ENCODE measurements at places on chromosomes 7 and 10.

GRCh38 chr7:108331971-108332370, 124.3 kb downstream of the NRCAM start:
- no peak for DNase-seq

DNA sequence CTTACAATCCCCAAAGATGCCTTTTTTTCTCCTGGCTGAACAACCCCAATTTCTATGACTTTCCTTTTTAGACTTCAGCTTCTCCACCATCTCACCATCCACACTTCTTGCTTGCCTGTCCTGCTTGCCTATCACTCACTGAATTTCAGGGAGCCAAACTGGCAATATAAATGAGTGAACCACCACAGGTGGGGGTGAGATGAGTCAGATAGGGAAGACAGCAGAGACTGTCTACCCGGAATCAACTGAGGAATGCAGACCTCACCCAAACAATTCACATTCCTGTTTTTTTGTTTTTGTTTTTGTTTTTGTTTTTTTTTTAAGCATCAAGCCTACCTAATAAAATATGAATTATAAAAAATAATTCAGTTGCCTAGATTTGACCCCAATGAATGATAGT, 273.8 kb downstream of the NRG3 start:
- DNase-seq: no peak

DNA sequence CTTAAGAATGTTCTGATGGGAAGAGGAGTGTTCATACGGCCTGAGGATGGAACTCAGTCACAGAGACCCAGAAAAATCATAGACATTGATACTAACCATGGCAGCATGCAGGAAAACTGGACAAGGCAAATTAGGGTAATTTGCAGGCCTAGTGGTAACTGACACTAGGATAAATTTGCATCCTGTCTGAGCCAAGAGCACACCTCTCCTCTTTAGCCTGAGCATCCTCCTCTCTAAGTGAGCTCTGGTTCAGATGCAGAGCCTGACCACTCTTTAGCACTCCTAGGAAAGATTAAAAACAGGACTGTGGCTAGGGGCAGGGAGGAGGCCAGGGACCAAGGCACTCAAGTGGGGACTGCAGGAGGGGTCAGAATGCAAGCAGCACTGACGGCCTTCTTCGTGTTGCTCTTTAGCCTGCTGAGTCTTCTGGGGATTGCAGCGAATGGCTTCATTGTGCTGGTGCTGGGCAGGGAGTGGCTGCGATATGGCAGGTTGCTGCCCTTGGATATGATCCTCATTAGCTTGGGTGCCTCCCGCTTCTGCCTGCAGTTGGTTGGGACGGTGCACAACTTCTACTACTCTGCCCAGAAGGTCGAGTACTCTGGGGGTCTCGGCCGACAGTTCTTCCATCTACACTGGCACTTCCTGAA, at the start of gene TAS2R41:
TAS2R41 (plus strand) TSS at position 373 of the 650 bp plus-strand sequence; CDS start at position 373, 0 bp downstream.
- DNase-seq: no peak

DNA sequence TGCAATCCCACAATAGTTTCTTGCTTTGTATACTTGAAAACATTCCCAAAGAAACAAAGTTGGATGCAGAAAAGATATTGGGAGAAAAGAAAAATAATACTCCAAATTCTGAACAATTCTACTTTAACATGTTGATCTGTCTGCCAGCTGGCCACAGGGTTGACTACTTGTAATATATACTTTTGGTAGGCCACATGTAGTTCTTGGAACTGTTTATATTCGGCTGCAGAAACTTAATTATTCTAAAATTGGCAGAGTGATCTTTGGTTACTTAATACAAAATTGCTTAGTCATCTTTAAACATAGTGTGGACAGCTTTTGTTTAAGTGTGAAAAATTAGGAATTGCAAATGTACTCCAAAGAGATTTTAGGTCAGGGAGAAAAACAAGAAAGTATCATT, 76.0 kb downstream of the CALD1 start:
- DNase-seq: no peak

- peak; percentile 73 for DNase-seq
Observed at GRCh38 chr10:13865758-13866491, 279.2 kb downstream of the PRPF18 start.

- no peak for DNase-seq
Observed at GRCh38 chr10:97861924-97862323, 12.3 kb downstream of the GOLGA7B start.

DNA sequence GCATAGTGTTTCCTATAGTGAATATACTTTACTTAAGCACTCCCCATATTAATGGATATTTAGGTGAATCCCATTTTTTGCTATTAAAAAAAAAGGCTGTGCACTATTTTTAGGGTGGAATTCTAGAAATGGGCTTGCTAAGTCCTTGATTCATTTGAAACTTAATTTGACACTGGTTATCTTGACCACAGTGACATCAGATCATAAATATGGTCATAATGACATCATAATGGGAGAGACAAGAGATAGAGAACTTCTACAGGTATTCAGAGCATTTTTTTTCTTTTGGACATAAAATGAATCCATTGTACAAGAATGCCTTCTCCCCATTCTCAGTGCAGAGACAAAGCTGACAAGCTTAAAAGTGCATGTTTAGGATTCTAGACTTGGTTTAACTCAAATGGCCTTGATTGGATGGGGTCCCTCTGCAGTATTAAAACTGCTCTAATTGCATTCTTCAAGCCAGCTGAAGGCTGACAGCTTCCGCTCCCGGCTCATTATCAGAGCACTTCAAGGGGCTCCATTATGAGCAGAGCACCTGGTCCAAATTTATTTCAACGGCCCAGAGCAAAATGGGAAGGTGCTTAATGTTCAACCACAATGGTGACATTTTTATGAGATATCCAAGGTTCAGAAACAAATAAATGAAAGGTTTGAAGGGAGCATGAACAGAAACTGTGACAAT, 104.8 kb downstream of the JAZF1 start:
- no peak for DNase-seq

GRCh38 chr7:87318741-87319140, 26.7 kb upstream of the CROT start:
- no peak for DNase-seq

DNA sequence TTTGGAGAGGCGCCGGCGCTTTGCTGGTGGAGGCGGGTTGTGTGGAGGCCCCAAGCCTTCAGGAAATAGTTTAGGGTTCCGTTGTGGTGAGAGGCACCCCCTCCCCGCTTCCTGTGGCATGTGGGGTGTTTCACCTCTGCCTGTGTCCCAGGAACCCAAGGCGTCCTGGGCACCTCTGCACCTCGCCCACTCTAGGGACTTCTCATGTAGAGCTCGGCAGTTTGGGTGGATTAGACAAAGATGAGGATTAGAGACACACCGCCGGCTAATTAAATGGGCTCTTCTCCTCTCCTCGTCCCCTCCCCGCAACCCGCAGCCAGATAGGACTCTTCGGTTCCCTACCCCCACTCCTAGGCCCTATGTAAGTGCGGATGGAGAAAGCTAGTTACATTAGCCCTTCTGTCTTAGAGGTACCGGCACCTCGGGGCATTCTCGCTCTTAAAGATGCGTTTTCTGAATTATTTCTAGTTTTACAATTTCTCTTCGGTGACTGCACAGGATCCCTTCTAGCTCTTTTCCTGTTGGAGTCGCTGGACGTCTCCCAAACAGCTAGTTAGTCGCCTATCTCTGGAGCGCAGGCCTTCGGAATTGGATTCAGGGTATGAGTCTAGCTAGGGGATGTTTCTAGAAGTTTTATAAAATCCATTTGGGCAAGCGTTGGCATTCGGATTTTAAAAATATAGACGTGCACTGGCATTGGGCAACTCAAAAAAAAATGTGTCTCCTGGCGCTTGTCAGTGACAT, 7.8 kb downstream of the PTF1A start:
- DNase-seq: no peak

- DNase-seq: no peak
Observed at GRCh38 chr7:114979388-114979787, 57.5 kb downstream of the MDFIC start.

- no peak for DNase-seq
Observed at GRCh38 chr7:151993977-151994676, 31.3 kb upstream of the GALNT11 start.

DNA sequence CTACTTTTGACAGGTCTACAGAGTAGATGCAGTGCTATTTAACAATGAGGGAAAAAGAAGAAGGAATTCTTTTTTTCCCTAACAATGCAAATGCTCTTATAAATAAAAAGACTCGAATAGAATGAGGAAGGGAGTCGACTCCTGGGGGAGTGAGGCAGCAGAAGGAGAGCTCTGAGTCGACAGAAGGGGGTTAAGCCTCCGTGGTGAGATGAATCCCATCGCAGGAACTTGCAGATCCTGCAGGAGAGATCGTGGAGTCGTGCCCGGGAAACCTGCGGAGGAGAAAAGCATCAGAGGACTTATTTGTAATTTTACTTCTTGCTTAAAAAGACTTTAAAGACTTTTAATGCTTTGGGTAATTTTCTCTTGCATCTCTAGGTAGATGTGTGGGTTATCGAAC, 17.4 kb downstream of the ITIH2 start:
- no peak for DNase-seq

DNA sequence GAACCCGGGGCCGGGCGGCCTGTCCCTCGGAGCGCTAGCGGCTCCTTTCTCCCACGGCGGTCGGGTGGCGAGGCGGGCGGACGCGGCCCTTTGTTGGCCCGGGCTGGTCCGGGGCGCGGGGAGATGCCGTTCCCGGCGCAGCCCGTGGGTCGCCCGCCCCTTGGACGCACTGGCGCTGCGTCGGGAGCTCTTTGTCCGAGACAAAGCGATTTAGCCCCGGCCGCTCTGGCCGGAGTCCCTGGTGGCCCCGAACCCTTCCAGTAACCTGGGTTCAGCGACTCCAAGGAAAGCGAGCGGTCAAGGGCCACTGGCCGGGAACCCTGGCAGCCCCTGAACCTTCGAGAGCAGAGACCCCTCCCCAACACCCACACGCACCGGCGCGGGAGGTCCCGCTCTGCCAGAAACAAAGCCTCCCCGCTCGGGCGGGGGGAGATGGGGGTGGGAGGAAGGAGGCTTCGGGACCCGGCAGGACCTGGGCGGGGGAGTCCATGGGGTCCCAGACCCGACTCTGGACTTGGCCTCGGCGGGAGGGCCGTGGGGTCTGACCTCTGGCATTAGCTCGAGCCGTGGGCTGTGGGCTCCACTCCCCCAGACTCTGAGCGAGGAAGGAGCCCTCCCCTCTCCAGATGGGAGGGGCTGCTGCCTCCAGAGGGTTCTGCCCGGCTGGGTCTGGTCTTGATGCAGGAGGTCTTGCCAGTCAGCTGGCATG, 836 bp downstream of the DPYSL4 start:
- no peak for DNase-seq

DNA sequence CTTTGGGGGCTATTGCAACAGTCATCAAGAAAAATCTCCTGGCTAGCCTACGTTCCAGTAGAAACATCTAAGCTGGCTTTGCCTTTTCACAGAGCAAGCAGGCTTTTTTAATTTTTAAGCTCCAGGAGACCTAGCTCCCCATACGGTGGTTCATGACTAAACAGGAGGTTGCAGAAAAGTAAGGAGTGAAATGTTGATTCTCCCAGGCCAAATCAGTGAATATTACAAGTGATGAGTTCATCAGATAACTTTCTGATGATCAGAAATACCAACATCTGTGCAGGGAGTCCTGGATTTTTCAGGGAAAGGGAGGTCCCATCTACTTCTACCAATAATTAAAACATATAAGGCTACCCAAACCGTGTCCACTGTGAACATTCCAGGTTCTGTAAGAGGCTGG, 477.3 kb upstream of the CELF2 start:
- no peak for DNase-seq

- no peak for DNase-seq
Observed at GRCh38 chr7:149620961-149621360, 123.4 kb upstream of the ZNF746 start.

DNA sequence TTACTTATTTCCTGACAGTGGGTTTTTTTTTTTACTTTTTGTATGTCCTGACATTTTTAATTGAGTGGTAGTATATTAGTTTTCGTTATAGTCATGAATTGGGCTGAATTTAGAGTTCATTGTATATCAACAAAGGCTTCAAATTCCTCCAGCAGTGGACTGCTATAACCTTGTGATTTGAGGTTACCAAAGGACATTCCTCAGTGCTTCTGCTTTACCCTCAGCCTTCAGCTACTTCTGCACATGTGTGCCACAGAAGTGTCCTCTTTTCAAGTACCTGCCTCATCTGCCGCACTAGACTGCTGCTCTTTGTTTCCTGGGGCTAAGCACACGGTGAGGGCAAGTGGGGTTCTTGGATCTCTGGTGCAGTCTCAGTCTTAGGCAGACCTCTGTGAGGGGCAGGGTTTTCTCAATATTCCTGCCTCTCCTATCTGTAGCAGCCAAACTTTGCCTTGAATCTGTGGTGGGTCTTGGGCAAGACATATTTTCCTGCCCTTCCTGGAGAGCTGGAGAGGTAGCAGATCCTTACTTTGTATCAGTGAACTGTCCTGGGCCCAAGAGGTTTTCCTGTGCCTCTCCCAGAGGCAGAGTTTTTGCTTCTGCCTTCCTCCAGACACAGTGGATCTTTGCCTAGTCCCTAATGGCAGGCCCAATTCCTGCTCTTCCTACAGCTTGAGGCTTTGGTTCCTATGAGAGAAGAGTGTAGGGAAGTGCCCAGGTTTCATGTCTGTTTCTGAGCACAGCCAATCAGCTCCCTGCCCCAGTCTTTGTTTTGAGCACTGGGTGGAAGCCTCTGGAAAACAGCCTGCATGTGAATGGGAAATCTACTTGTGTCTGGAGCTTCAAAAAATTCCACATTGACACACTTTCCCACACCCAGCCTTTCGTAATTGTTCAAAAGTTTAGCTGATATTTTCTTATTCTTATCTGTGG, 39.0 kb upstream of the STRIP2 start:
- DNase-seq: no peak

- no peak for DNase-seq
Observed at GRCh38 chr7:108590606-108591005, 20.9 kb downstream of the DNAJB9 start.

GRCh38 chr7:33043501-33044400, 18.8 kb downstream of the NT5C3A start:
- no peak for DNase-seq

GRCh38 chr10:111199587-111199986, 122.8 kb downstream of the ADRA2A start:
- DNase-seq: no peak

DNA sequence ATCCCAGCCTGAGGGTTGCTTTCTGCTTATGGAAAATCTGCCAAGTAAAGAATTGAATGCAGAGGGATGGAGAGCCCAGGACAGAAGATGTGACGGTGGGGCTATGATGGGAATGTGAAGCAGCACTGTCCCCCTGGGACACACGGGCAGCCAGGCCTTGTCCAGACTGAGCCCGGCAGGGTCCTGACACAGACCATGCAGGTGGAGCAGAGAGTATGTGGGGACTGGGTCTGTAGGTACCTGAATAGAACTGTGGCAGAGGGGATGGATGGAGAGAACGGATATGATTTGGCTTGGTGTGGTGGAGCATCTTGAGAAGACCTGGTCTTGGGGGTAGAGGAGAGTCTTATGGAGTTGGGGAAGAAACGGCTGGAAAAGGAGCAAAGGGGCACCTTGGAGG, 732 bp upstream of the LRRC18 start:
- no peak for DNase-seq

GRCh38 chr7:141754939-141755338, 9.0 kb upstream of the TAS2R3 start:
- no peak for DNase-seq

DNA sequence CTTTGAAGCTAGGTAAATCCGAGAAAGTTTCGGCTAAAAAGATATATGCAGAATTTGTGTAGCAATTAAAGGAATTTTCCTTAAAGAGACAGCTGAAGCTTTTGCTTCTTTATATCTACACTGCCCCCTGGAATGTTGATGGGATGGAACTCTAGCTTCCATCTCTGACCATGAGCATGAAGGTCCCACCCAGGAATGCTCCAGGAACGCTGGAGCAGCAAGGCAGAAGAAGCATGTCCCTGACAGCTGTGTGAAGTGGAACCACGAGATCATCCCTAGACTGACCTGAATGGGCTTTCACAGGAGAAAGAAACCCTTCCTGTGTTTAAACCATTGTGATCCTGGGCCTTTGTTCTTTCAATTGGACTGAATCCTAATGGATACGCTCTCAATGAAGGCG, 99.7 kb upstream of the NOBOX start:
- no peak for DNase-seq
